ENCODE measurements at places on chromosomes 5 and 9.

GRCh38 chr9:120919843-120920805 lies 6.5 kb downstream of the TRAF1 start:
- no peak for DNase-seq

- no peak for DNase-seq
Measured at GRCh38 chr5:80761176-80761575, 106.4 kb upstream of the DHFR start.

GRCh38 chr9:117273612-117274011 lies 141.2 kb downstream of the ASTN2 start:
- DNase-seq = no peak

DNA sequence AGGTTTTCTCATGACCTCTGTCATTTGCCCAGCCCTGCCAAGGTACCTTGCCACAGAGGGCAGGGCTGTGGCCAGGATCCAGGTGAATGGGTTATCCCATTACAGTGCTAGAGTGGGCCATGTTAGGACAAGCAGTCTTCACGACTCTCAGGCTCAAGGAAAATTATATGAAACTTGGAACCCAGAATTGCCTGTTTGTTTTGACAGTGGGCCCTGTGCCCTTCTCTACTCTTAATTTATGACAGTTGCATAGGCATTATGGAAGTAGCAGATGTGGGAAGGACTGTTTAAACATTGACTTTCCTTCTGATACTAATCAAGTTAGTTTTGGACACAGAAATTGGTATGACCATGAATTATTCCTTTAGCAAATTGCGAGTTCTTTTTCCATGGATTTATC lies 41.7 kb downstream of the ITGA2 start:
- DNase-seq = no peak

DNA sequence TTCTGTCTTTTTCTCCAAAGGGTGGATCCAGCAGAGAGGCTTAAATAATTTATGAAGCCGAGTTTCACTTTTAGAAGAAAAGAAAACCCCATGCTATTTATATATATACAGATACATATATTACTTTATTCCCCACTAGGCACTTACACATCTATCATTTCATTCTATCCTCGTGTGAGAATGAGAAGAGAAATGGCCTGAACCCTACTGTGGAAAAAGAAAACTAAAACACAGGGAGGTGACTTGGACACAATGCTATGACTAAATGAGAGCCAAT lies 195.2 kb downstream of the NR3C1 start:
- DNase-seq = no peak

DNA sequence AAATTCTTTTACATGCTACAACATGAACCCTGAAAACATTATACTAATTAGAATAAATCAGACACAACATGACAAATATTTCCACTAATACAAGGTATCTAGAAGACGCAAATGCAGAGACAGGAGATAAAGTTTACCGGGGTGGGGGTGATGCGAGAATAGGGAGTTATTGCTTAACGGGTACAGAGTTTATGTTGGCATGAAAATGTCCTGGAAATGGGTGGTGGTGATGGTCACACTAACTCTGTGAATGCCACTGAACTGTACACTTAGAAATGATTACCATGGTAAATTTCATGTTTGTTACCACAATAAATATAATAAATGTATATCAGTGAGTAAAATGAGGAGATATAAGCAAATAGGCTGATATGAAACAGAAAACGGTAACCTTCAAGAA lies 132.7 kb downstream of the DCP2 start:
- no peak for DNase-seq

- no peak for DNase-seq
Measured at GRCh38 chr9:9286001-9286400, 1326.8 kb downstream of the PTPRD start.

DNA sequence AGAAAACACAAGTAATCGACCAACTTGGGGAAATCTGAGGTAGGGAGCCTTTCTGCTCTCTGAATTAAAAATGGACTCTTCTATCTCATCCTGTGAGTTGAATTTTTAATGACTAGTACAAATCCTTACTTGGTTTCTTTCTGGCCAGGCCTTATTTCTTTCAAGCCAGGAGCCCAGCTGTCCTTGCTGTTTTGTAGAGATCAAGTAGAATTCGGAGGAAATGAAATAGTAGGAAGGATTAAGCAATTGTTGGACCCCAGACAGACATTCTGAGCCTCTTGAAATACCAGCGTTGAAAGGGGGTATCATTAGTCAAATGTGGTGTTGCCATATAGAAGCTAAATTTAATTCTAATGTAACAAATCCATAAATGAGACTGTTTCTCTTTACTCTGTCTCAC lies 53.7 kb upstream of the SMIM15 start:
- DNase-seq = no peak
